Mesothelial cell of epicardium (in vitro differentiated cells): ENCODE measurements at places on chromosomes 1 and 21.
A peak's percentile ranks its signal among the peaks of the same experiment; 100 is the strongest.

- peaks cover 39% of the 10 kb centered on the region for H3K4me1 ChIP-seq
- no peak overlapping the region for H3K4me3 ChIP-seq
- H3K27me3 ChIP-seq = no peaks in the 10 kb centered on the region
- no peak for DNase-seq
- H3K36me3 ChIP-seq = peaks cover 2% of the 10 kb centered on the region
Measured at GRCh38 chr1:94979656-94980581, 53.0 kb upstream of the CNN3 start.

DNA sequence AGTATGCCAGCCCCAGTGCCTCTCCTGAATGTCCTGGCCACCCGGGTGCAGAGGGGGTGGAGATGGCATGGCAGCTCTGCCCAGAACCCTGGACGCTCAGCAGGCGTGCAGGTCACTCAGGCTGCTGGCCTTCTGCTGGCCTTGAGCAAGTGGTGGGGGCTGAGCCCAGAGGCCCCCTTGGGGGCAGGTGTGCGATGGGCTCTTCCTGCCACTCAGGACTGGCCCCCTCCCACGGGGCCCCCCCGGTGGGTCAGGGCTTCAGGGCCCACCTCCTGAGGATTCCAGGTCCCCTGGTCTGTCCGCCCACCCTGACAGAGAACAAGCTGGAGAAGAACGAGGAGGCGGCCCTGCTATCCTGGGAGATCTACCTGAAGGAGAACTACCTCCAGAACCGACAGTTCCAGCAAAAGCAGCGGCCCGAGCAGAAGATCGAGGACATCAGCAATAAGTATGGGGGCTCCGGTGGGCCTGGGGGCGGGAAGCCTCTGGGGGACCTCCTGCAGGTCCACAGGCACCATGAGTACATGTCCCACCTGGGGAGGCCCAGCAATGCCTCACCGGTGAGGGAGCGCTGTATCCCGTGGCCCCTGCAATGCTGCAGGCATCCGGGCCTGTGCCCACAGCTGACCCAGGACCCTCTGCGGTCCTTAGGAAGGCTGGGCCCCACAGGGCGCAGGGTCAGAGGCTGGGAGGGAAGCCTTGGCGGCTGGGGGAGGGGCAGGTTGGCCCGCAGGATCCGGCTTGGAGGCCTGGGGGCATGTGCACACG is 37.0 kb upstream of the LRRC3 start:
- peaks cover 11% of the 10 kb centered on the region for H3K27me3 ChIP-seq
- H3K4me3 ChIP-seq = no peak overlapping the region
- H3K36me3 ChIP-seq = no peaks in the 10 kb centered on the region
- peaks cover 3% of the 10 kb centered on the region for H3K4me1 ChIP-seq
- H3K27ac ChIP-seq = no peak overlapping the region

- no peak overlapping the region for H3K4me3 ChIP-seq
- H3K4me1 ChIP-seq = no peaks in the 10 kb centered on the region
- no peak for DNase-seq
Measured at GRCh38 chr1:184929711-184930202, 44.6 kb downstream of the NIBAN1 start.

GRCh38 chr1:219189021-219189824 is 15.5 kb downstream of the LYPLAL1 start:
- peaks cover 11% of the 10 kb centered on the region for H3K4me1 ChIP-seq
- H3K27me3 ChIP-seq = no peaks in the 10 kb centered on the region
- peak overlapping the region; percentile 71 for H3K27ac ChIP-seq
- DNase-seq = no peak
- H3K36me3 ChIP-seq = peaks cover 29% of the 10 kb centered on the region

GRCh38 chr21:42724226-42724920 is 71.0 kb downstream of the PDE9A start:
- no peak overlapping the region for H3K4me3 ChIP-seq
- peaks cover 22% of the 10 kb centered on the region for H3K36me3 ChIP-seq
- H3K4me1 ChIP-seq = peaks cover 20% of the 10 kb centered on the region
- H3K27ac ChIP-seq = no peak overlapping the region

GRCh38 chr1:211370669-211371068 is 44.0 kb downstream of the TRAF5 start:
- H3K4me3 ChIP-seq = no peak overlapping the region
- peaks cover 4% of the 10 kb centered on the region for H3K4me1 ChIP-seq
- H3K27ac ChIP-seq = no peak overlapping the region
- DNase-seq = no peak

DNA sequence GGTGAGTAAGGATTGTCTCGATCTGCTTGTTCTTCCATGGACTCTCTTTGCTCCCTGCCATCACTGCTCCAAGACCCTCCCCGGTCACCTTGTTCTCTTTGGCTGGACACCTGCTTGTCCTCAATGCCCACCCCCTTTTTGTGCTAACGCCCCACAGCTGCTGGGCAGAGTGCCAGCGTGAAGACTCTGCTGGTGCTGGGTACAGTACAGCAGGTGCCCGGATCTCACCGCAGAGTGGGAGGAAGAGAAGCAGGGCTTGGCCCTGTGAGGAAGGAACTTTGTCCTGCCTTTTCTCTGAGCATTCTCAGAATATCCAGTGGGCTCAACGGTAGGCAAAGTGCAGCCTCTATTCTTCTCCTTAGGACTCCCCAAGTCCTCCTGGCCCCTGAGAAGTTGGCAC is 90.1 kb downstream of the PLXNA2 start:
- no peak overlapping the region for H3K27ac ChIP-seq
- H3K27me3 ChIP-seq = peaks cover 2% of the 10 kb centered on the region
- no peak overlapping the region for H3K4me3 ChIP-seq
- H3K36me3 ChIP-seq = no peaks in the 10 kb centered on the region

DNA sequence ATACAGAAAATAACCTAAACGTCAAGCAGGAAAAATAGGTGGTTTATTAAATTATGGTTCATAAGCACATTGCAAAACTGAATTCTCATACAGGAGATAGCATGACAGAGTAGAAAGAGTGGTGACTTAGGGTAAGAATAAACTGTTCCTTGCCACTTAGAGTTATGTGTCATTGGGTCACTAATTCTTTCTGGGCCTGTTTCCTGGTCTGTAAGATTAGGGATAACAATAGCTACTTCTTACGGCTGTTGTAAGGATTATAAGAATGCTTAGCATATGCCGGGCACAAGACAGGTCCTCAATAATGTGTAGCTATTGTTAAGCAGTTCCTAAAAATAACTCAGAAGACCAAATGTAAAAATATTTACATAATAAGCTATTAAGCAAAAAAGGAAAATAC is 24.2 kb downstream of the SNRNP40 start:
- H3K4me1 ChIP-seq = peaks cover 3% of the 10 kb centered on the region
- no peak overlapping the region for H3K4me3 ChIP-seq
- no peaks in the 10 kb centered on the region for H3K27me3 ChIP-seq
- DNase-seq = no peak
- no peak overlapping the region for H3K27ac ChIP-seq
- H3K36me3 ChIP-seq = peaks cover 43% of the 10 kb centered on the region

GRCh38 chr1:234683127-234683860 is 73.3 kb upstream of the IRF2BP2 start:
- H3K27me3 ChIP-seq = no peaks in the 10 kb centered on the region
- H3K4me3 ChIP-seq = no peak overlapping the region
- peaks cover 2% of the 10 kb centered on the region for H3K4me1 ChIP-seq
- DNase-seq = no peak

DNA sequence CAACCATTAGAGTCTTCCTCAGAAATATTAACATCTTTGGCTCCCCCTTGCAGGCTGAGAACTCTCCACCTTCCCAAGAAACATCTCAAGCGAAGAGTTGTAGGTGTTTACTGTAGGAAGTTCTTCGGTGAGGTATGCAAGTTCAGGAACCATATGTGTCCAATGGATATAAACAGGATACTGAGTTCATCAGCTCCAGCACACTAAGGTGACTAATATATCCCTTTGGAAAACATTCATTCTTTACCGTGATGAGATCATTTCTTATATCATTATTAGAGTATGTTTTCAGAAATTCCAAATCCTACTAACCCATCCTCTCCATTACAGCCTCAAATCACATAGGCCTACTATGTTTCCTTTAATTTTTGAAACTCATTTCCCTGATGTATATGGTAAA is 37.3 kb upstream of the PRMT6 start:
- no peak overlapping the region for H3K27ac ChIP-seq
- no peak overlapping the region for H3K4me3 ChIP-seq
- H3K4me1 ChIP-seq = no peaks in the 10 kb centered on the region
- DNase-seq = no peak

- no peak overlapping the region for H3K27ac ChIP-seq
- H3K4me1 ChIP-seq = peaks cover 2% of the 10 kb centered on the region
- peak overlapping the region; percentile 77 for H3K4me3 ChIP-seq
Measured at GRCh38 chr1:52919723-52920483, 1.6 kb downstream of the ECHDC2 start.

- H3K27ac ChIP-seq = no peak overlapping the region
- H3K27me3 ChIP-seq = peaks cover 27% of the 10 kb centered on the region
- H3K36me3 ChIP-seq = no peaks in the 10 kb centered on the region
- no peak overlapping the region for H3K4me3 ChIP-seq
- no peak for DNase-seq
- no peaks in the 10 kb centered on the region for H3K4me1 ChIP-seq
Measured at GRCh38 chr1:86147755-86148154, 8.8 kb downstream of the COL24A1 start.

DNA sequence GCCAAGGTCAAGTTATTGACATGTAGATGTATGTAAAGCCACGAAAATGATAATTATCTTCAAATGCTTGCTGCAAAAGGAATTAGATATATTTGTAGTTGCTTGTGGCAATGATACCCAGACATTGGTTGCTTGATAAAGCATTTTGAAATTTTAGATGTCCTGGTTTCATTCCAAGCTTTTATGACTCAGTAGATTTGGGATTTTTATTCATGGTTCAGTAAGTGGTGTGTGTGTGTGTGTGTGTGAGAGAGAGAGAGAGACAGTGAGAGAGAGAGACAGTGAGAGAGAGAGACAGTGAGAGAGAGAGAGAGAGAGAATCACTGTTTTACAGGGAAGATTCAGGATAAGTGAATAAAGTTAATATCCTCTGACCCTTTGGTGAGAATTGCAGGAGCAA is 498.2 kb upstream of the C1orf87 start:
- no peak overlapping the region for H3K27ac ChIP-seq
- peaks cover 9% of the 10 kb centered on the region for H3K4me1 ChIP-seq
- H3K27me3 ChIP-seq = peaks cover 4% of the 10 kb centered on the region
- no peak for DNase-seq

GRCh38 chr21:42395905-42396651 is at the start of gene TMPRSS3:
Gene TMPRSS3 (minus strand): TSS chr21:42396052. CDS start chr21:42395417, 635 bp downstream.
- H3K4me1 ChIP-seq = no peaks in the 10 kb centered on the region
- H3K36me3 ChIP-seq = no peaks in the 10 kb centered on the region
- DNase-seq = no peak
- H3K27ac ChIP-seq = no peak within 1 kb of the TSS
- H3K27me3 ChIP-seq = peaks cover 4% of the 10 kb centered on the region

GRCh38 chr1:220918285-220918951 is 39.2 kb downstream of the HLX start:
- no peak for DNase-seq
- H3K4me1 ChIP-seq = peaks cover 5% of the 10 kb centered on the region
- no peaks in the 10 kb centered on the region for H3K36me3 ChIP-seq

GRCh38 chr1:236750928-236751327 is 44.2 kb upstream of the MTR start:
- H3K27me3 ChIP-seq = no peaks in the 10 kb centered on the region
- H3K4me3 ChIP-seq = no peak overlapping the region
- H3K27ac ChIP-seq = no peak overlapping the region
- no peak for DNase-seq
- H3K4me1 ChIP-seq = peaks cover 16% of the 10 kb centered on the region
